T-helper 9 cell (primary cell): ENCODE measurements at places on chromosomes 11 and 22.

DNA sequence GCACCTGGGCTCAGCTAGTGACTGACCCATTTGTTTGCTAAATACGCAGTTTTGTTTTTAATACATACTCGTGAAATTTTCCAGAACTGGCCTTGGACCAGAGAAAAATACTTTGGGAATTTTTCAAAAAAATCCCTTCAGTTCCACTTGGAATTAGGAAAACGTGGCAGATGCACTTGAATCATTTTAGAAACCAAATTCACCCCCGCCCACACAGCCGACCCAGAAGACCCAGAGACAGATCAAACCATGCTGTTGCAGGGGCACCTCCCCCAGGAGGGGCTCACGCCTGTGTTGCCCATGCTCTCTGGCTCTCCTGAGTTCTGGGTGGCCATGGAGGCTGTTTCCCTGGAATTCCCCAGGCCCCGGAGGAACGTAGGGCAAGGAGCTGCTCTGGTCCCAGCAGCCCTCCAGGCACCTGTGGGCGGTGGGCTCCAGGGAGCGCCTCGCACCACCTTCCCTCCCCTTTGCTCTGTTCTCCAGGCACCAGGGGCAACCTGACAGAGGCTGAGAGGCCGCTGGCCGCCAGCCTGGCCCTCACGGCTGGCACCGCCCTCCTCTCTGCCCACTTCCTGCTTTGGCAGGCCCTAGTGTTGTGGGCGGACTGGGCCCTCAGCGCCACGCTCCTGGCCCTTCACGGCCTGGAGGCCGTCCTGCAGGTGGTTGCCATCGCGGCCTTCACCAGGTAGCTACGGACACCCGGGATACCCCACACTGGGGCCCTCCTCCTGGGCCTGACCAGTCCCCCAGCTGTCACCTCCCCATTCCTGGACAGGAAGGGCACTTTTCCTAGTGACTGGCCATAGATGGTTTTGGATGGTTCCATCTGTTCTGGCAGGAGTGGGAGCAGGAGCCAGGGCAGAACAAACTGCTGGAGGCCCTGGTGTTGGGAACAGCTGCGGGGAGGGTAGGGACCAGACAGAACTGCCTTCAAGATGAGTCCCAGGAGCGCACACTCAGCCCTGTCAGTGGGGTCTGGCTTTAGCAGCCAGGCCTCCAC is 3.3 kb upstream of the EPS8L2 start:
- DNase-seq: no peak

DNA sequence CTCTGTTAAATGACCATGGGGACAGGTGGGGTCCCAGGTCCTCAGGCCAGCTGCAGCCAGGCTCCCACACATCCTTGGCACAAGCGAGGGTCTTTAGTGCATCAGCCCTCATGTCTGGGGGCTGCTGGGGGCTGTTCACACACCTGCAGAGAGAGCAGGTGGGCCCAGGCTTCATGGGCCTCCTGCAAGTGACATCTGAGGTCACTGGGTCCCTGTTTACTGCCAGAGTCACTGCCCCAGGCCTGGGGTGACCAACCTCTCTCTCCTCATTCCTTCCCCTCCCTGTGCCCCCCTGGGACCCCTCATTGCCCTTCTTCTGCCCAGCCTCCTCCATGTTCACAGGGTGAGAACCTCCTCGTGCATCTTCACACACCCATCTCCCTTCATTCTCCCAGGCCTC is 92.4 kb downstream of the RTL6 start:
- DNase-seq: no peak

GRCh38 chr11:39724404-39724803 is 1735.0 kb downstream of the LRRC4C start:
- no peak for DNase-seq

- no peak for DNase-seq
These were observed 10.7 kb downstream of the LSP1 start for GRCh38 chr11:1863352-1864216.

DNA sequence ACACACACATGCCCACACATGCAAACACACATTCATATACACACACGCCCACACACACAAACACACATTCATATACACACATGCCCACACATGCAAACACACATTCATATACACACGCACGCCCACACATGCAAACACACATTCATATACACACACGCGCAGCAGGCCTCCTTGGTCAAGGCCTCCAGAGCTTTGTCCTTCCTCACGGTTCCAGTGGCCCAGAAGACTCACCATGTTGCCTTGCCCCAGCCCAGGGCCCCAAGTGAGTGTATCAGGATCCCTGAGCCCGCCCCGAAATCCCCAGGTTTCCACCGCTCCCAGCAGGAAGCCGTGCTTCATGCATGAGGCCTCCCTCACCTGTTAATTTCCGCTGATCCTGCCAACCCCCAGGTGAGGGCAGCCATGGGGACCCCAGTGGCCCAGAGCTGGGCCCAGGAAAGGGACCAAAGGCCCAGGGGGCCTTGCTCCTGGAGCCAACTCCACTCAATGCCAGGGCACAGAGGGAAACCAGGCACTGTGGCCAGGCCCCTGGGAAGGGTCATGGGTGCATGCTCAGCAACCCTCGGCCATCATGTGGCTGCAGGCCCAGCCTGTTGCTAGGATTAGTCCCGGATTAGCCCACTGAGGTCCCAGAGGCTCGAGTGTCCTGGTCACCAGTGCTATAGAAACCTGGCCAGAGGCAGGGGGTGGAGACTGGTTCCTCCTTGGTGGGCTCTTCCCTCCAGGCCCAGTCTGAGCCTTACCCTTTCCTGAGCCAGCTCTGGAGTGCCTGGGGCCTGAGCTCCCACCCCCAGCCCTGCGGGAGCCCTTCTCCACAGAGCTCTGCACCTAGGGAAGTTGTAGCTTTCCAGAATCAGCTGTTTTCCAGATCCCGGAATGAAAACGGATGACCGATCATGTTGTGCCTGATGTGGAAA is 34.4 kb downstream of the IGF2 start:
- no peak for DNase-seq

DNA sequence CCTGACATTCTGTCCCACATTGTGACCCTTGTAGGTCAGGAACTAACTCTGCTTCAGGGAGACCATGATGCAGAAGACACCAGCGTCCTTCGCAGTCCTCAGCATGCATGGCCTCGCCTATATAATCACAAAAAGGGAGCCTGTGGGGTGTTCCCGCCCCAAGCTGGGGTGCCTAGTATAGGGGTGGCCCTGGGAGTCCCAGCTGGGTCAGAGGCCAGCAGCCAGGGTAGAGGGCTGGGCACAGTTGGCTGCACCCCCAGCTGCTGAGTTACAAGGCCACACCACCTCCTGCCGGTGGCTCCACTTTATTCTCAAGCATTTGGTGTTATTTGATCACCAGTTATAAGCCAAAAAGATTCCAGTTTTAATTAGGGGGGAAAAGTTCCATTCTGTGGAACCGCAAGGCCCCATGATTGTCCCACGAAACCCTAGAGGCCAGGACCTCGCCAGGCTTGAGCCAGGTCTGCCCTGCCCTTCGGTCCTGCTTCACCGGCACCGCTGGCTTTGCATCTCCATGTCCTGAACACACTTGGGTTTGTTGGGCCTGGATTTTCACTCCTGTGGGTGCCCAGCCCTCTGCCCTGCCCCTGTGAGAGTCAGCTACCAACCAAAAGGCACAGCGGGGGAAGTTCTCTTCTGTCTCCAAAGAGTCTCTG is 15.0 kb upstream of the GNB1L start:
- DNase-seq: no peak
